ENCODE measurements at places on chromosomes 1 and 21.

DNA sequence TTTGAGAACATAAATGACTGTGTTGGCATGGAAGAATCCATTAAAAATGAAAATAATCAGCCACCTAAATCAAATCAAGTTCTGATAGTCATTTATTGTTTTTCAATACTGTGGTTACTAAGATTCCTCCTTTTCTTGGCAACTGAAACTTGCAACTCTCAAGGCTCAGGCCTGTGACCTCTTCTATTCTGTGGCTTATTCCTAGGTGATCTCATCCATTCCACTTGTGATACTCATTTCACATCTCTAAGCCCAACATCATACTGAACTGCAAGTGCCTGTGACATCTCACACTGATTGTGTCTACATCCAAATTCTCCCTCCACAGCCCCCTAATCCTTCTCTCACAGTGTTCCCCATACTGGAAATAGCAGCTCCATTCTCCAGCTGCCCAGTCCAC lies 4.8 kb upstream of the ST6GALNAC5 start:
- DNase-seq: no peak

- no peak for DNase-seq
These were observed 23.9 kb upstream of the RPTN start for GRCh38 chr1:152182944-152183361.

GRCh38 chr1:92563457-92564216 lies 76.9 kb upstream of the GFI1 start:
- no peak for DNase-seq

GRCh38 chr1:209733409-209734192 lies 22.3 kb upstream of the TRAF3IP3 start:
- no peak for DNase-seq

DNA sequence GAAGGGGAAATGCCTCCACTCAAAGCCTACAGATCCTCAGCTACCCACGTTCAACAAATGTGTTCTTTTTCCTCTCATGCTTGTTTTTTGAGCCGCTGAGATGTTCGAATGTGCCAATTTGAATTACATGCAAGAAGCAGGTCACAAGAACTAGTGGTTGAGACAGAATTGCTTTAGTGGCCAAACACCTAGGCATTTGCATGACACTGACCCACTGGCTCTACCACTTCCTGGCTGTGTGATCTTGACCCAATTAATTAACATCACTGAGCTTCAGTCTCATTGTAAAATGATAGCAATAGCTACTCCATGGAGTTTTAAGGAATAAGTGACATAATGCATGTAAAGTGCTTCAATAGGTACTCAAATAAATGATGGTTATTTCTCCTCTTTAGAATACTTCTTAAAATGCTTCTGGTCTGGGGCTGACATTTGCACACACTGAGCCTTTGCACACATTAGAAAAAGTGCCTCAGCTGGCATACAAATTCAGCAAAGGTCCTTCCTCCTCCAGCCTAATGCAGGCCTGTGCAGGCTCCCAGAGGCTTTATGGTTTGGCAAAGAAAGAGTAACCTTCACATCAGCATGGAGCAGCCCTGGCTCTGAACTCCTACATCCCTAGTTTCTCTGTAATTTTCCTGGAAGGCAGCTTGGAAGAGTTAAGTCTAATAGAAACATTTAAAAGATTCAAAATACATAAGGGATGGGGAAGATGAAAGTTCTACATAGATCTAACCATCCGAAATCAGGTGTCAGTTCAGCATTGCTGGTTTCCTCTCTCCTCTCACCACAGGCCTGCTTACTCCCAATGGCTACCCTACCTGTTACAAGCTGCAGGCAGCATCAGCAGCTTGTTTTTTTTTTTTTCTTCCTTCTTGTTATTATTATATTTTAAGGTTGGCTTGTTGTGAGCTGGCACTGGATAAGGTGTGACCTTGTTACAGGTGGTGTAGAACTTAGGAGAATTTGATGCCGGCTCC lies 107.4 kb downstream of the TBX19 start:
- DNase-seq: no peak

All from stimulated activated naive CD4-positive, alpha-beta T cell treated with Interleukin-2 at 50 U/mL for 16 hours (primary cell).